ENCODE measurements at places on chromosomes 5 and 9.

DNA sequence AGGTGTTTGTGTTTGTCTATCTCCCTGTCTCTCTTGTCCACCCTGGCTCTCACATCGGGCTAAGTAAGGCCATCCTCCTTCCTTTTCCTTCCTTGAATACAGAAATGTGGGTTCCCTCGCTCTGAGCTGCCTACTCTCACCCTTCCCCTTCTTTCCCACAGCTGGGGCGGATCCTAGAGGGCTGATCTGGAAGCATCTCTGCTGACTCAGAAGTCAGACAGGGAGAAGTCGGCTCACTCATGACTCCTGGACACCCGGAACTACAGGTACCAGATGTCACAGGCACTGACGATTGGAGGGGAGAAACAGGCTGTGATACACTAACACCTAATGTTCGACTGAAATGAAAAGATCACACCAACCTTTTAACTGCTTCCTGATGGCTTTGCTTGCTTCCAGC lies 41.3 kb downstream of the PTPN3 start:
- no peak for DNase-seq

DNA sequence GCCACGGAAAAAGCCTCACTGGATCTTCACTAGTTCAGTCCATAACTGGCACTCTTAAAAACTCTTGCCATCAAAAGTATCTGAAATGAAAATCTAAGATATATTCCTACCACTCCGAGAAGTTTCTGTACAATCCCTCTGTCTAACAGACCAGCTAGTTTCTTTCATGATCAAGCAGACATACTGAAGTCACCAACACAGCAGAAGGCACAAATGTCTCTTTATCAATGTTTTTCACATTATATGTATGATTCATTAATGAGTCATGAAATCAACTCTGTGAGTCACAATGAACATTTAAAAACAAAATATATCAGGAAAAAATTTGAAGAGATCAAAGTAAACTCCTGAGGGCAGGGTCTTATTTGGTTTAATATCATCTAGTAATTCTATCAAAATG lies 50.8 kb downstream of the F2R start:
- DNase-seq = no peak

GRCh38 chr9:102483651-102484050 lies 511.5 kb upstream of the CYLC2 start:
- no peak for DNase-seq

DNA sequence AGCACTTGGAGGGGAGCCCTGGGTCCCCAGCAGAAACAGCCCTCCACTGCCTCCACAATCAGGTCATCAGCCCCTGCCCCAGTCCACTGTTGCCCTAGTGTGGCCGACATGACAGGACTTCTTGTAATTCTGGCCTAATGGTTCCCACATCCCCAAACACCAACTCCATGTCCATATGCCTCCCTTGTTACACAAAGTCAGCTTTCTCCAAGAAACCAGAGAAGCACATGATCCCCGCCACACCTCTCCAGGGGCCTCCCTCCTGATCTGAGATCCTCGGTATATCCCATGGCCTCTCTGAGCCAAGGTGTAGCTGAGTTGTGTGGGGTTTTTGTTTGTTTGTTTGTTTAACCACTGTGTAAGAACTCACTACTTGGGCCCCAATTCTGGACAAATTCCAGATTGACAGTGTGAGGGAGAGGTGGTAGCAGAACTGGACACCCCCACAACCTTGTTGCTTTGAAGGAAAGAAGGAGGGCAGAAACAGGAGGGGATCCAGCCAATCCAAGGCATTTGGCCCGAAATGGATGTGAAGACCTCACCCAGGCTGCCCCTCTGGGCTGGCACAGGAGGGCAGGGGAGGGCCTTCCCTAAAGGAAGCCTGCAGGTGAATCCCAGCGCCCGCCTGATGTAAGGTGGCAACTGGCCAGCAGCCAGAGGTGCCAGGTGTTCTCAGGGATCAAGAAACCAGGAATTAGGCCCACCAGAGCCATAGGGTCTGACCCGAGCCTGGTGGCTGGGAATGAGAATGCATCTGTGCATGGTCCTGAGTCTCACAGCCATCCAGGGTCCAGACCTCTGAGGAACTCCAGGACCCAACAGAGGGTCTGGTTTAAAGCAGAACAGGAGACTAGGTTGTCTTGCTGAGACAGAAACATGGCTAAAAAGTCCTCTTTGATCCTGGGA lies 13.4 kb downstream of the IRF1 start:
- no peak for DNase-seq

- DNase-seq = no peak
These were observed 602 bp downstream of the CCNI2 start for GRCh38 chr5:132747616-132748440.

GRCh38 chr5:23482642-23483041 lies 24.8 kb upstream of the PRDM9 start:
- no peak for DNase-seq

GRCh38 chr5:61030163-61030482 lies 85.1 kb downstream of the NDUFAF2 start:
- no peak for DNase-seq

- DNase-seq = no peak
These were observed 59.1 kb upstream of the SH3GL2 start for GRCh38 chr9:17519761-17520160.

DNA sequence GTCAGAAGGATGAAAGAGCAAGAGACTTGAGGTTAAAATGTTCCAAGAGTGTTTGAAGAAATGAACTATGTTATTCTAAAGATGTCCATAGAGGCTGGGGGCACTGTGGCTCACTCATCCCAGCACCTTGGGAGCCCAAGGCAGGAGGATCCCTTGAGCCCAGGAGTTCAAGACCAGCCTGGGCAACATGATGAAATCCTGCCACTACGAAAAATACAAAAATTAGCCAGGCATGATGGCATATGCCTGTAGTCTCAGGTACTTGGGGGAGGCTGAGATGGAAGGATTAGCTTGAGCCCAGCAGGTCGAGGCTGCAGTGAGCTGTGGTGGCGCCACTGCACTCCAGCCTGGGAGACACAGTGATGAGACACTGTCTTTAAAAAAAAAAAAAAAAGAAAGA lies 2.7 kb downstream of the AOPEP start:
- no peak for DNase-seq

- DNase-seq = no peak
These were observed 384.1 kb downstream of the DMRT2 start for GRCh38 chr9:1434052-1434767.

DNA sequence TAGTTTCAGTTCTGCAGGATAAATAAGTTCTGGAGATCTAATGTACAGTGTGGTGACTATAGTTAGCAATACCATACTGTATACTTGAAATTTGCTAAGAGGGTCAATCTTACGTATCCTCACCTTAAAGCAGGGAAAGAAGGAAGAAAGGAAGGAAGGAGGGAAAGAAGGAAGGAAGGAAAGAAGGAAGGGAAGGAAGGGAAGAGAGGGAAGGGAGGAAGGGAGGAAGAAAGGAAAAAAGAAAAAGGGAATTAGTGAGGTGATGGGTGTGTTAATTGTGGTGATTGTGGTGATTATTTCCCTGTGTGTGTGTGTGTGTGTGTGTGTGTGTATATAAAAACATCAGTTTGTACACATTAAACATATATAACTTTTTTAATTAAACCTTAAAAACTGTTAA lies 242.6 kb upstream of the MSX2 start:
- no peak for DNase-seq

DNA sequence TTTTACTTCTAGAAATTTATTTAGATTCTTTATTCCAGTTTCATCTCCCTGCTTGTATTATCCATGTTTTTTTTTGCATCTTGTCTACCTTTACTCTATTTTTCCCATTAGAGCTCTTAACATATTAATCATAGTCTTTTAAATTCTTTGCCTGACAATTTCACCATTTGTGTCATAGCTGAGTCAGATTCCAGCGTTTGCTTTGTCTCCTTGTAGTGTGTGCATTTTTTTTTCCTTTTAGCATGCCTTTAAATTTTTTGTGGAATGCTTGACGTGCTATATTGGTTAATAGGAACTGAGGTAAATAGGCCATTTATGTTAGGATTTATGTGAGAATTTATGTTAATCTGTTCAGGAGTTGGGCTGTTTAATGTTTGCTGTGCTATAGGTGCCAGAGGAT lies 41.8 kb upstream of the NFIL3 start:
- no peak for DNase-seq

DNA sequence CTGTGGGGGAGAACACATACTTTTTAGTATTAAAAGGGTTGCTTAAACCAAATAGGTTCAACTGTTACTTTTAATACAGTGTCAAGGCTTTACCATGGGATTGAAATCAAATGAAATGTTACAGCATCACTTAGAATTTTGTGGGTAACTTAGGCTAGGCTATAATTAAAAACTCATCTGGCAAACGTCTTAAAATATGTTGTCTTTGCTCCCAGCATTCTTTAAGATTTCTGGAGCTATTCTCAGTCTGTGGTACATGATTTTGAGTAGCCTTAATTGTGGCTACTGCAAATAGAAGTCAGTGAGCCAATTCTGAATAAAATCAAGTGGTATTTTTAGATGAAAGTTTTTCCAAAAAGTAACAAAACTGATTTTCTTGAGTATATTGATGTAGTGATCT lies 30.7 kb downstream of the UHRF2 start:
- no peak for DNase-seq

DNA sequence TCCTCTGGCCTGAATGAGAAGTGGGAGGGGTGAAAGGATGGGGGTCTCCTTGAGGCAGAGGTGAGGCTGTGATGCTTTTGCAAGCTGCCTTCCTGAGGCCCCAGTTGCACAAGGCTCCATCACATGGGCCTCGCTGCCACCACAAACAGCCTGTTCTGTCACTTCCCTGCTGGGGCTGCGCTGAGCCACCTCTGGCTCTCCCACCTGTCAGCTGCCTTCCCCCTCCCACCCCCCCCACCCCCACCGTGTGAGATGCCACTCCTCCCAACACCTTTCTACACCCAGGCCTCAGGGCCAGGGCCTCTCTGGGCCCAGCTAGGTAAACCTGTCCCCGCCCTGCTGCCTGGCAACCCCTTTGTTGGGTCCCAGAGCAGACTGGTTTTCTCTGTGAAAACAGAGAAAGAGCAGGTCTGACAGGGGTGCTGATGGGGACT lies 4.5 kb upstream of the PDLIM4 start:
- no peak for DNase-seq

- DNase-seq = peak; percentile 63
These were observed 40.6 kb downstream of the CAST start for GRCh38 chr5:96702503-96703383.

GRCh38 chr5:168786147-168786546 lies 207.0 kb upstream of the PANK3 start:
- no peak for DNase-seq

DNA sequence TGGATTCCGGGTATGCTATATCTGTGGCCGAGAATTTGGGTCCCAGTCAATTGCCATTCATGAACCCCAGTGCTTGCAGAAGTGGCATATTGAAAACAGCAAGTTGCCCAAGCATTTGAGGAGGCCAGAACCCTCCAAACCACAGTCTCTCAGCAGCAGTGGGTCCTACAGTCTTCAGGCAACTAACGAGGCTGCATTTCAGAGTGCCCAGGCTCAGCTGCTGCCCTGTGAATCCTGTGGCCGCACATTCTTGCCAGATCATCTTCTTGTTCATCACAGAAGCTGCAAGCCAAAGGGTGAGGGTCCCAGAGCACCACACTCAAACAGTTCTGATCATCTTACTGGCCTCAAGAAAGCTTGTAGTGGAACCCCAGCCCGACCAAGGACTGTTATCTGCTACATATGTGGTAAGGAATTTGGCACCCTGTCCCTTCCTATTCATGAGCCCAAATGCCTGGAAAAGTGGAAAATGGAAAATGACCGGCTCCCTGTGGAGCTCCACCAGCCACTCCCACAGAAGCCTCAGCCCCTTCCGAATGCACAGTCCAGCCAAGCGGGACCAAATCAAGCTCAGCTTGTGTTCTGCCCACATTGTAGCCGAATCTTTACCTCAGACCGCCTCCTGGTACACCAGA lies 23.0 kb downstream of the ZNF474 start:
- DNase-seq = no peak

GRCh38 chr9:4038182-4038723 lies 261.6 kb downstream of the GLIS3 start:
- peak; percentile 6 for DNase-seq

DNA sequence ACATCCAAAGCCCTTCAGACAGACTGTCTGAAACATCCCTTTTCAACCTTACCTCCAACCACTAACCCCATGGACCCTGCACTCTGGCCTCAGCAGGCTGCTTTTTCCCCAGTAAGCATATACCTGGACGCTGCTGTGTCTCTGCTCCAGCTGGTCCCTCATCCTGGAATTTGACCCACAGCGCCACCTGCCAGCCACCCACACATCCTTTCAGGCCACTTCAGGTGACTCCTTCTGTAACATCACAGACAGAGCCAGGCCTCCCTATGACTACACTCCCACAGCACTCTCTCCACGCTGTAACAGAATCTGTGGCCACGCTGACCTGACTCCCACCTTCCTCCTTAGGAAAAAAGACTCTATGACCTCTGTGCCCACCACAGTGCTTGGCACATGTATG lies 3.4 kb downstream of the MGAT1 start:
- no peak for DNase-seq

Measured in NCI-H2227 treated with DMSO at 0.1 percent for 48 hours (cell line).